ENCODE measurements at places on chromosomes 7 and 10. TPM values are rescaled to one million over a fixed set of nuclear protein-coding genes. Genes with fewer than 3 reads are reported as not detected.

DNA sequence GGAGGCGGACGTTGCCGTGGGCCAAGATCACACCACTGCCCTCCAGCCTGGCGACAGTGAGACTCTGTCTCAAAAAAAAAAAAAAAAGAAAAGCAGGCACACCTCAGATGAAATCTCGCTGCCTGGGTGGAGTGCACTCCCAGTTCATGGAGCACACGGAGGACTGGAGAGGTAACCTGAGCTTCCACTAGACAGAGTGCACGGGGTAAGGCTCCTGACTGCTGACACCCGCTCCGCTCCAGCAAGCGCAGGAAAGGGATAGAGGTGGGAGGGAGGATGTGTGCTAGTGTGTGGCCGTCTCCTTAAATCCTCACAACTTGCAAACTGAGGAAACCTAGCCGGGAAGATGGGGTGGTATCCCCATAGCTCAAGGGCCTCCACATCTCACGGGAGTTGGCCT lies 50.8 kb downstream of the FAM53B start:
- no peak for DNase-seq

DNA sequence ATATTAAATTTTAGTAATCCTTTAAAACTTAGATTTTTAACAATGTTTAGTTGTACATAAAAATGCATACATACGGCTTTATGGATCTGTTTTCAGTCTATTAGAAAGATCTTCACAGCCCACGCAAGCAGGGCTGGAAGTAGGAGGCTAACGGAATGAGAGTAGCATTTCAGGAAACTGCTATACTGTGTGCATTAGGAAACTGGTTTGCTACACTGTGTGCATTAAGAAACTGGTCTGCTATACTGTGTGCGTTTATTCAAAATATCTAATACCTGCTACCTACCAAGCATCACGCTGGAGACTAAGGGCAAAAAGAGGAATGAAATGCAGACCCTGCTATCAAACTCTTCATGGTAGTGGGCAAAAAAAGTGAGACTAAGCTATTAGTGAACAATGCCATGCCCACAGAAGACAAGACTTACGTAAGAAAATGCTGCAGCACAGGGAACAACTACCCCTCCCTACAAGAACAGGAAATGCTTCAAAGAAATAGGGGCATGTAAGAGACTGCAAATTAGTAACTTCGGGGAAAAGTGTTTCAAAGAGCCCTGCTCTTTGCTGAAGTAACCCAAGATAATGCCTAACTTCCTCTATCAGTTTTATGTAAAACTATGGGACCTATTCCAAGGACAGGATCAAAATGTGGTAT lies 11.3 kb downstream of the RAB11FIP2 start:
- no peak for DNase-seq

DNA sequence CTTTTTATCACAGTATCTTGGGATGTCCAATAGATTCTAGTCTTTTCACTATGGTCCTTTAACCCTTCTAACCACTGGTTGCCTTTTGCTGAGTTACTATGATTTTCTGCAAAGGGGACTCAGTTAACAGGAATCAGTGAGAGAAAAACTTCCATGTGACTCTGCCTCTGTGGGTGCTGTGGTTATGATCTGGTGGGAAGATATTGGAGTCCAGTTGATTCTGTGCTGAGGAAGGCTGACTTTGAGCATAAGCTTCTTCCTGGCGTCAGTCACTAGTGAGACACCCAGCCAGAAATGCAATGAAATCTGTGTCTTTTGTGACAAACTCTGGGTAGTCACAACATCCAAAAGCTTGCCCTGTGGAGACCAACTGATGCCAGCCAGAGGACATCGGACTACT lies 648.0 kb downstream of the SUGCT start:
- no peak for DNase-seq

DNA sequence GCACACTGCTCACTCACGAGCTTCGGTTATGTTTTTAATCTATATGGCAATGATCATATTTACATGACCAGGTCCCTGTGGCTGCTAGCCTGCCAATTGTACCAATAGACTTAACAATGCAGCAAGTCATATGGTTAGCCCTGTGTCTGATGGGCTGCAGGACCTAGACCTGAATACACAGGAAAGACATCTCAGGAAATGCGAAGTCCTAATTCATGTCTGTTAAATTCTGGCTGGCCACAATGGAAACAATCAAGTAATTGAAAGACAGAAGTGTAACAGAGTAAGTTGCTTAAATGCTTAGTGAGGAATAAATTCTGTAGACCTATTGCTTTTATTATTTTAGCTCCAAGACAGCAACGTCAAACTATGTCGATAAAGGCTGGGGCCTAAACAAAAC lies 112.4 kb upstream of the FZD8 start:
- DNase-seq, result no peak

- DNase-seq, result no peak
Observed at GRCh38 chr10:49382826-49383225, 13.1 kb downstream of the DRGX start.

DNA sequence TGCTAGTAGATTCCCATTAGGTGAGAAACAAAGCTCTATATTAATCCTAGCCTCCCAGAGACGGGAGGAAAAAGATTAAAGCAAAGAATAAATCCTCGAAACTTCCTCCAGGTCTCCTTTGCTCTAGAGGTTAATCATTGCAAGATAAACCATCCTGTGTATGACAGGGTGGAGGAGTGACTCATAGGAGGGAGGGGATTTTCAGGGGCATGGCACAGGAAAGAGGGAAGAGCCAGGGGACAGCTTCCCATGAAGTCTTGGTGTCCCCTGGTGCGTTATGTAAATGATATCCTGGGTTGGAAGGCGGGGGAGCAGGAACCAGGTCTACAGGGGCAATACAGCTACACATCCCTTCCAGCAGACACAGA lies 780 bp downstream of the CYP3A5 start:
- DNase-seq, result peak; percentile 57

- no peak for DNase-seq
Observed at GRCh38 chr7:108016841-108017775, 14.1 kb upstream of the LAMB1 start.

DNA sequence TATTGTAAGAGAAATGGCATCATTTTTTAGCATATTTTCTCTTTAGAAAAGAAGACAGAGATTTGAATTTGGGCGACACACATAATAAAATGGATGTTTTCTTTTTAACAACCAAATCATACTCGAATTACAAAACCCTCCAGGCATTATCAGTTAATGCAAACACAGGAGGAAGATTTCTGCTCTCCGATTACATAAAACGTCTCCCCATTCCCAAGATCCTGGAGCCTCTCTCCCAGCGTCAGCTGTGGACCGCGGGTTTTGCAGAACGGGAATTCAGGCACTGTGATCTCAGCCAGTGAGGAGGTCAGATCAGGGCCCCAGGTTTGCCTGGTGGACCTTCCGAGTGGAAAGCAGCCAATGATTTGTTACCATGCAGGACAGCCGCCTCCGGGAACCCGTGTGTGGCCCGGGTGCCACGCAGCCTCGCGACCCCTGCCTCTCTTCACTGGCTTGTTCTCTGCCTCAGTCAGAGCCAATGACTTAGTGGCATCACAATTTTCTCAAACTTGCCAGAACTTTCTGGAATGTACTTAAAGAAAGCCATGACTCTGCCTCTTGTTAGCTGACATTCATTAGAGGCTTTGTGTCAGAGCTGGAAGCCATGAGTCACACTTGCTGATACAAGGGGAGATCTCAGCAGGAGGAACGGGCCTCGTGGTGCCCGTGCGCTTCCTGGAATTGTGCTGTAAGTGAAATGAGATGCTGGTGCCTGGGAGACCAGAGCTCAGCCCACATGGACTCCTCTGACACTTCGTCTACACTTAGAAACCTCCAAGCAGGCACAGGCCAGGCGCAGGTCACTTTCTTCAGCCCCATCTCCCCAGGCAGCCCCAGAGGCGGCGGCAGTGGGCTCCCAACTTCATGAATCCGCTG lies 246.1 kb downstream of the KLF6 start:
- DNase-seq, result peak; percentile 59

GRCh38 chr10:122044045-122044661 lies 55.2 kb downstream of the TACC2 start:
- peak; percentile 61 for DNase-seq

- peak; percentile 68 for DNase-seq
Observed at GRCh38 chr7:149783386-149784250, 10.2 kb upstream of the ZNF467 start.

DNA sequence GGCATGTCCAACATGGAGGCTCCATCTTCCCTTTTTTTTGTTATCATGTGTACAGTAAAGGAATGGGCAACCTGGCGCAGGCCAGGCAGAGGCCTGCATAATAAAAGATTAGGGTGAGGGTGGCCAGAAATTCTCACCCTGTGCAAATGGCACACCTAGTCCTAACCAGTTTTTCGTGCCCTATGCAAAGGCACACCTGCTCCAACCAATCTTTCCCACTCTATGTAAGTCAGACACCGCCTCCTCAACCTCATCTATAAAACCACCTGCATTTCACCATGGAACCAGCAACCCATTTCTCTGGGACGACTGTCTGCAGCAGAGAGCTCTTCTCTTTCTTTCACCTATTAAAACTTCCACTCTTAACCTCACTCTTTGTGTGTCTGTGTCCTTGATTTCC lies 16.1 kb downstream of the TBATA start:
- DNase-seq, result no peak

GRCh38 chr7:49636400-49636799 lies 137.0 kb upstream of the VWC2 start:
- DNase-seq, result no peak

DNA sequence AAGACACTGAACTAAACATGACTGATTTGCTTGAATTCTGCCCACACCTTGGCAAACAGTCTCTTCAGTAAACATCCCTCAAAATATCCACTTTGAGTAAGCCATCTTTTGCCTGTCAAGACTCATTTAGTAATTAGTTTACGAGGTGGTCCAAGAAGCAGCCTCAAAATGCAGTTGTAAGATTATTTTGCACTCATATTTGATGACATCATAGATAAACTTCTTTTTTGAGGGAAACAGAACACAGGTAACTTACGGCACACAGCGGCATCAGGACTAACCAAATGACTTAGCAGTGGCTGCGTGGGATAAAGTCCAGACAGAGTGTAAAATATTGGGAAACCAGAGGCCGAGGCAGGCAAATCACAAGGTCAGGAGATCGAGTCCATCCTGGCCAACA lies 41.8 kb upstream of the STEAP1B start:
- no peak for DNase-seq

DNA sequence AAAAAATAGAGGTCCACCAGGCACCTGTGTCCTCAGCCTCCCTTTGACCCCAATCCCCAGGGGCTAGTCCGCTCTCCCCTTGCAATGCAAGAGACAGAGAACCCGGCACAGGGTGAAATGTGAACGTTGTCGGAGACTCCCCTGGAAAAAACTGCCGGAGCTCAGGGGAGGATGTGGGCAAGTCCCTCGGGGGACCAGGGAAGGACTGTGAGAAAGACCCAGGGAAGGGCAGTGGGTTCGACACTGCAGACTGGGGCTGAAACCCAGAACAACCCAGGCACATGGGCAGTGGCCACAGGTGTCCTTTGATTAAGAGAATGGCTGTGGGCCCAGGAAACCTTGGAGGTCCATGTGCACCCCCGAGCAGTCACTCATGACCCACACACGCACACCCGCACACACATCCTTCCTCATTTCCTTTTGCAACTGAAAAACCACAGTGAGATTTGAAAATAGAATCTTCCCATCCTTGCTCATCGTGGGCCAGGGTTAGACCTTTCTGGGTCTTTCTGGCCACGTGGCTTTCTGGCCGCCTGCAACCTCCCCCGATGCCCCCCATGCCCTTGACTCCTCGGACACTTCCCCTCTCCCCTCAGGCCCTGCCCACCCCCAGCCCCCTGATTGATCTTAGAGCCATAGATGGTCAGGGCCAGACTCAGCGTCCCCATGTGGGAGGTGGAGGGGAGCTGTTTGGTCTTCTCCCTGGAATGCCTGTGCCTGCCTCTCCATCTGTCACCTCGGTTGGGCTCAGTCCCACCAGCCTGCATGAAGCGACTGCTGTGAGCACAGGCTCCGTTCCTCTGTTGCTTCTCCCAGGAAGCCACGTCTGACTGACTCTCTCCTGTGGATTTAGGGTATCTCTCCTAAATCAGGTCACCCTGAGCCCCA lies 7.9 kb downstream of the LAT2 start:
- DNase-seq, result no peak

DNA sequence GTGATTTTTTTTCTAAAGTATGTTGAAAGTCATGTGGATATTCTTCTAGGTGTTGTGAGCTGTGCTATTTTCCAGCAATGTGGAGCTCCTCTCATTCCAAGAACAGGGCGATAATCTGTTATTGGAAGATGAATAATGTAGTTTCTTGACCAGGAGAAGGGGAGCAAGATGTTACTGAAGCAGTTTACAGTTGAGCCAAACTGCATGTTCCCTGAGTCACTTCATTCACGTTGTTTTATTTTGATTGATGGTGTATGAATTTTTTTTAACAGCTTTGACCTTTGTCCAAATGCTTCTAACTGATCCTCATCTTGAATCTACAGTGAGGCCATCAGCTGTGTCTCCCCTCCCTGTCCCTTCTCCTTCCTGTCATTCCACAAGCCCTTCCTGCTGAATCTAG lies 277.1 kb upstream of the KLF6 start:
- no peak for DNase-seq

- no peak for DNase-seq
Observed at GRCh38 chr10:34670081-34670480, 145.0 kb downstream of the PARD3 start.

DNA sequence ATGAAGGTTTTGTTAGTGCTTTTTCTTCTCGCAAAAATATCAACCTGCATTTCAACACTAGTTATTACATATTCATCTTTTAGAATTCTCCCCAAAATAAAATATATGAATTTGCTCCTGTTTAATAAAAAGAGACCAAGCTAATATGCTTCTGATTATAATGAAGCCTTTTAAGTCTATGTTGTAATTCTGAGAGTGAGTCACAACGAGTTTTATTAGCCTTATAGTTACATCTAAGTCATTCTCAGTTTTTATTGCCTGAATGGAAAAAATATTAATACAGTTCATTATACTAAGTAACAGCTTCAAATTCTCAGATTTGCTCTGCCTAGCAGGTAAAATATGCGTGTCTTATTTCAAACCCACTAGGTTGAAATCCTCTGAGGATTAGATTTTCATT lies 152.4 kb upstream of the CELF2 start:
- no peak for DNase-seq

GRCh38 chr10:89363729-89364442 lies 14.0 kb upstream of the IFIT1B start:
- DNase-seq, result no peak

DNA sequence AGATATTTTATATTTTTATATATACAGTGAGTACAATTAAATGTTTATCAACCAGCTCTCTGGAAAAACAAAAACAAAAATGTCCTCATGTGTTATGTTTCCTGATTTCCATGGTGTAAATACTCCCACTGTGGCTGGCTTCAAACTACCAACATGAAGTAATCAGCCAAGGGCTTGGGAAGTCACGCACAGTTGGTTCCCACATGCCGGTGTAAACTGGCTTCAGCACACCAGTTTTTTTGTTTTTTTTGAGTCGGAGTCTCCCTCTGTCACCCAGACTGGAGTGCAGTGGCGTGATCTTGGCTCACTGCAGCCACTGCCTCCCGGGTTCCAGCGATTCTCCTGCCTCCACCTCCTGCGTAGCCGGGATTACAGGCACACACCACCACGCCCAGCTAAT lies 11.8 kb downstream of the OSBPL3 start:
- no peak for DNase-seq

The FAM25C gene
- total RNA-seq, result not detected

The ELN gene
- 1.3 TPM for total RNA-seq

The STN1 gene
- total RNA-seq, result 19.9 TPM

The SH3PXD2A gene
- total RNA-seq, result 15.7 TPM

The CYP26C1 gene
- 0.44 TPM for total RNA-seq

The OR13A1 gene
- not detected for total RNA-seq

The NME8 gene
- 1.9 TPM for total RNA-seq

The SPDYE5 gene
- total RNA-seq, result not detected

The TMEM178B gene
- total RNA-seq, result 4.1 TPM

Data from endodermal cell (in vitro differentiated cells).